ENCODE measurements at places on chromosomes 13 and 19. TPM values are rescaled to one million over a fixed set of nuclear protein-coding genes. Genes with fewer than 3 reads are reported as not detected.

Gene PRR22
- 0.50 TPM for total RNA-seq

Gene FUT1
- 30.4 TPM for total RNA-seq

Gene SYNGR4
- total RNA-seq = not detected

Gene ZNF723
- total RNA-seq = not detected

Gene APOC4
- not detected for total RNA-seq

Gene PNPLA6
- 51.6 TPM for total RNA-seq

Gene MEX3D
- total RNA-seq = 56.7 TPM

Gene SAFB2
- 41.9 TPM for total RNA-seq

Gene ZC3H4
- 14.9 TPM for total RNA-seq

Gene GNG7
- total RNA-seq = under 0.01 TPM

Gene FAM216B
- not detected for total RNA-seq

Gene PBX4
- 1.0 TPM for total RNA-seq

Gene PSG2
- not detected for total RNA-seq

Gene SERP2
- total RNA-seq = 0.36 TPM
